ENCODE measurements at places on chromosomes 13 and 19.

DNA sequence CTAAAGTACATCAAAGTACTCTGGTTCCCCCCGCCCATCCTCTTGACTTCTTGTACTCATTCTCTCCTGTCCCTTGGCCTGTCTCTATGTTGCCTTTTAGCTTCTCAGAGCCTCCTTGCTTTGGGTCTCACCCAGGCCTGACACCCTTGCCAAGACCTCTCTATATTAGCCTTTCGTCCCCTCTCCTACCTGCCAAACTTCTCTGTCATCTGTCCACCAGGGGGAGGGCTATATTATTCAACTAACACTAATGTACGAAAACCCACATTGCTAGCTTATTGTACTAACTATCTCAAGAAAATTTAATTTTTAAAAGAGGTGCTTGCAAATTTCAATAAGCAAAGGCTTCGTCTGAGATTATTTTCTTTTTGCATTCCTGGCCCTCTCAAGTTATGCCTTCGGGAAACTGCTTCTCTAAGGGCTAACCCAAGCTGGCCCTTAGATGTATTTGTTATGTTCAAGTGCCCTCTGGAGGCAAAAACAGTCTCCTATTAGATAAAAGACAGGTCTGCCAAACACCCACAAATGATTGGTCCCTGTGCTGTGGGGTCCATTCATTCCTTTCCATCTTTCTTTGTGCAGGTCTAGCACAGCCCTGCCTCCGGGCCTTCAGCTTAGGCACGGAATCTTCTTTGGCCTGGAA lies 6.3 kb upstream of the MRPS31 start:
- DNase-seq, result no peak

DNA sequence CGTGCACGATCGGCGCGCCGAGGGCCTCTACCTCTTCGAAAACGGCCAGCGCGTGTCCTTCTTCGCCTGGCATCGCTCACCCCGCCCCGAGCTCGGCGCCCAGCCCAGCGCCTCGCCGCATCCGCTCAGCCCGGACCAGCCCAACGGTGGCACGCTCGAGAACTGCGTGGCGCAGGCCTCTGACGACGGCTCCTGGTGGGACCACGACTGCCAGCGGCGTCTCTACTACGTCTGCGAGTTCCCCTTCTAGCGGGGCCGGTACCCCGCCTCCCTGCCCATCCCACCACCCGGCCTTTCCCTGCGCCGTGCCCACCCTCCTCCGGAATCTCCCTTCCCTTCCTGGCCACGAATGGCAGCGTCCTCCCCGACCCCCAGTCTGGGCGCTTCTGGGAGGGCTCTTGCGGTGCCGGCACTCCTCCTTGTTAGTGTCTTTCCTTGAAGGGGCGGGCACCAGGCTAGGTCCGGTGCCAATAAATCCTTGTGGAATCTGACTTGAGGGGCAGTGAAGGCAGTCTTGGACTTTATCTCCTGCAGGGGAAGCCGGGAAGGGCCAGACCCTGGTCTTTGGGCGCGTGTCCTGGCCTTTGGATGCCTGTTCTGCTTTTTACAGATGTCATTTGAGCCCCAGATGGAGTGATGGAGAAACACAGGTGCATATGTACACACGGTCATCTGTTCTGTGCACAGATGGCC lies 2.2 kb downstream of the CLEC11A start:
- no peak for DNase-seq

DNA sequence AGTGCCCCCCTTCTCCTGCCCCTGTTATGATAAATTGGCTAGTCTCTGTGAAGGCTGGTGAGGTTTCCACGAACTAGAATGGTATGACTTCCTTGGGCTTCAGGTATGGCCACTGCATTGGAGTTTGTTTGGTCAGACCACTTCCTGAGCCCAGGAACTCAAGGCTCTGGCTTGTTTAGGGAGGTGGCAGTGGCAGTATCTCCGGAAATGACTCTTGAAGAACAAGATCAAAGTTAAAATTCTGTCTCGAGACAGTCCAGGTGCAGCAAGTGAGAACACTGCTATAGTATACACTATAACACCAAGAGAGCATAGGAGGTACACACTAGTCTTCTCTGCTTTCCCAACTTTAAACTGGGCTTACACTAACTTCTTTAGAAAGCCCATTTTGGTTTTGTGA lies 309.1 kb downstream of the KLF12 start:
- DNase-seq, result no peak

GRCh38 chr19:56141417-56141993 lies 418 bp downstream of the ZNF444 start:
- DNase-seq, result no peak

DNA sequence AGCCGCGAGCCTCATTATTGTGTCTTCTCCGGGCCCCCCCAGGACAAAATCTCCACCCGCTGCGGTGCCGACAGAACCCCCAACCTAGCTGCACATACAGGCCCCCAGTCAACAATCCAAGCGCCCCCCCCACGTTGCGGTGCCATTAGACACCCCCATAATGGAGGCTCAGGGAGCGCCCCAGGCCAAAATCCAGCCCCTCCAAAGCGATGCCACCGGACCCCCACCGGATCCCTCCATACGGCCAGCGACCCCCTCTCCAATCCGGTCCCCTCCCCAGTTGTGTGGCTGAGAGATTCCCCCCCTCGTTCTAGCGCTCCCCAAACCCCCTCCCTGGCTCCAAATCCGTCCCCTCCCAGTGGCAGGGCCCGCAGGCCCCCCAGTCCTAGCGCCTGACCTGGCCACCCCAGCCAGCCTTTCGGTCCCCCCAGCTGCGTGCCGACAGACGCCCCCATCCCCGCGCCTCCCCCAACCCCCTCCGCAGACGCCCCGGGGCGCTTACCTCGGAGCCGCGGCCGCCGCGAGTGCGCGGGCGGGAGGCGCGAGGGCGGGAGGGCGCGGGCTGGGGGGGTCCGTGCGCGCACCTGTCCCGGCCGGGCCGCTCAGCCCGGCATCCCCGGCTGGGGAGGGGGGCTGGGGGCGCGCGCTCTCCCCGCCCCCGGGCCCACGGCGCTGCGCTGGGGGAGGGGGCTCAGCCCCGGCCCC lies 21.6 kb upstream of the SEMA6B start:
- DNase-seq, result no peak

GRCh38 chr13:50377726-50378270 lies 362.6 kb downstream of the KCNRG start:
- no peak for DNase-seq

DNA sequence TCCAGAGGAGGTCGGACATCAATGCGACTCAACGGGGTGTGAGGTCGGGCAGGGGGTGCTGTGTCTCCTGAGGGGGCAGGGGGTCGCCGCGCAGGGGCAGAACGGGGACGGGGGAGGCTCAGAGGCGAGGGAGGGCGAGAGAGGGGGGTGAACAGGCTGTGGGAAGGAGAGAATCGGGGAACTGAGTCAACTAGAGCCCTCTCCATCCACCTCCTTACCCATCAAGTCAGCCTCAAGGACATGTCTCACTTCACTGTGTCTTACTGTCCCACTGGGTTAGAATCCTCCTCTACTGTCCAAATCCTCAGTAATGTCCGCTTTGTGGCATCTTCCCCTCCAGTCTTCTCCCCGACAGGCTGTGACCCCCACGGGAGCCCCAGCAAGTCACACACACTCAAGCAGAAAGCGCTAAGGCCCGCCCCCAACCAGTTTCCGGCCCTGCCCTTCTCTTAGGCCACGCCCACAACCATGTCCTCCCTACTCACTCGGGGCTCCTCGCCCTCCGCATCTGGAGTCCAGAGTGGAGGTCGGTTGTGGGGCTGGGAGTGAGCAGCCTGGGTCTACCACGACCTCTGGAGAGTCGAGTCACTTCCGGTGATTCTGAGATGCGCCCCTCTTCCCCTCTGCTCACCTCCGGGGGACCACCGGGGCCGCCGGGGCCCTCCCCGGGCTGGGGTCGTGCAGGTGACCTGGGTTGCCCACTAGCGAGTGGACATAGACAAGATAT lies 9.3 kb downstream of the PLEKHA4 start:
- DNase-seq, result no peak

DNA sequence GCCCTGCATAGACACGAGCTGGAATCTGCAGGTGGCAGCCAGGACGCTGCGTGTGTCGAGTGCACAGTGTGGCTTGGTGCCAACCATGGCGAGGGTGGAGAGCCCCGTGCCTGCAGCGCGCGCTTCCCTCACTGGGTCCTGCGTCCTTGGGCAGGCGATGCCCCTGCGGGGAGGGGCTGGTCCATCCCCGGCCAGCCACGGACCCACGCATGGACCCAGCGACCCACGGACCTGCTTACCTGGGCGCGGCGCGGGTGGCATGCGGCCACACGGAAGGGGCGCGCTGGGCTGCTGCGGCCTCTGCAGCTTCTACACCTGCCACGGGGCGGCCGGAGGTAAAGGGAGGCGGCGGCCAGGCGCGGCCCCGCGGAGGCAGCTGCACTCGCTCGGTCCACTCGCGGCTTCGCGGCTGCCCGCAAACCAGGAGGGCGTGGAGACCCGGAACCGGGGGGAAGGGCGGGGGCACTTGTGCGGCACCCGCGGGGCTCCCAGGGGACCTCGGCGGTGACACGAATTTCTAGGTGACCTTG lies 569 bp upstream of the MCF2L start:
- no peak for DNase-seq

DNA sequence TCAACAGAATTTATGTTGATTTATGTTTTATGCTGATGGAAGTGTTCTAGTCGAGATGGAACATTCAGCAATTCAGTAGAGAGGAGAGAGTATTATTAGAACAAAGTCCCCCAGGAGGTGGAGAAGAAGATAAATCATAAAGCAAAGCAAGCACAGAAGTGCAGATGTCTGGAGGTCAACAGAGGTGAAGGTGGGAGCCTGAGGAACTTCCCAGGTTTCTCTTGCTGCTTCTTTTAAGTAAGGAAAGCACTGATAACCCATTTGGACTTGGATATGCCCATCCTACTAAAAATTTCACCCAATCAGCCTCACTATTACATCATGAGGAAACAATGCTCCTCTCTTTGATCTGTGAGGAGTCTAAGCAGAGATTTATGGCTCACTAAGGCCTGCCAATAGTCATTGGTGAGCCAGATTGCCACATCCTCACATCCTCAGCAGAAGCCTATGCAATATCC lies 98.8 kb downstream of the EPSTI1 start:
- DNase-seq, result no peak

GRCh38 chr13:44044547-44045179 lies 165.0 kb downstream of the LACC1 start:
- no peak for DNase-seq

DNA sequence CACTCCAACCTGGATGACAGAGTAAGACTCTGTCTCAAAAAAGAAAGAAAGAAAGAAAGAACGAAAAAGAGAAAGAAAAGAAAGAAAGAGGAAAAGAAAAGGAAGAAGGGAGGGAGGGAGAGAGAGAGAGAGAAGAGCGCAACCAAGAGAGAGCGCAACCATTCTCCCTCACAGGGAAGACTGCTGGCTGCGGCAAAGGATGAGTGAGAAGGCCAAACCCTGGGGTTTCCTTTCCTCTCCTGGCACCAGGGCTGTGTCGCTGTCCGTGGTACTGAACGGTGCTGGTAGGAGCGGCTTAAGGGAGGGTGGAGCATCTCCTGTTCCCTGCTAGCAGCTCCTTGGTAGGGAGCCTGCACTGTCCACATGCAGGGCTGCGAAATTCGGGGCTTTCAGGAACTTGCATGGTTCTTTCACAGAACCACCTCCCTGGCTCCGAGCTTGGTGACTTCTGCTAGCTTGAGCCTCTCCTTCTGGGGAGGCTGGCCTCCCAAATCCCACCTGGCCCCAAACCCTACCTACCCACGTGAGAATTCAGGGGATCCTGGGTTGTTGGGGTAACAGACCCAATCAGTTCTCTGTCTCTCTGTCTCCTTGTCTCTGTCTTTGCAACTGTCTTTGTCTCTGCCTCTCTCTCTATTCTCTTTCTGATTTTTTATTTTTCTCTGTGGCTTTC lies 51.1 kb upstream of the ZNRF4 start:
- DNase-seq, result peak; percentile 24

GRCh38 chr13:112784811-112785482 lies 95.1 kb downstream of the ATP11A start:
- DNase-seq, result no peak

DNA sequence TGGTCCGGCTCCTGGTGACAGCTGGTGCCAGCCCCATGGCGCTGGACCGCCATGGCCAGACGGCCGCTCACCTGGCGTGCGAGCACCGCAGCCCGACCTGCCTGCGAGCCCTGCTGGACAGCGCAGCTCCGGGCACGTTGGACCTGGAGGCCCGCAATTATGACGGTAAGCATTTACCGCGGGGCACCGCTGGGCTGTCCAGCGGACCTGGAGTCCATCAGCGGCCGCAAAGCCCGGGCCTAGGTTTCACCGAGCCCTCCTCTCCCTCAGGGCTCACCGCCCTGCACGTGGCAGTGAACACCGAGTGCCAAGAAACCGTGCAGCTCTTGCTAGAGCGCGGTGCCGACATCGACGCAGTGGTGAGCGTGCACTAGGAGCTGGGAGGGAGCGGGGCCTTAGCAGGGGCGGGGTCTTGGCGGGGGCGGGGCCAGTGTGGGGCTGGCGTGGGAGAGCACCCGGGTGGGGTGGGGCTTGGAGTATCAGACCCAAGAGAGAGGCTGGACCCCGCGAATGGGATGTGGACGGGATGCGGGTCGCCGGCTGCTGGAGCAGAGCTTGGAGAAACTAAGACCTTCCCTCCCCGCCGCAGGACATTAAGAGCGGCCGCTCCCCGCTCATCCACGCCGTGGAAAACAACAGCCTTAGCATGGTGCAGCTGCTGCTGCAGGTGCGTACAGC lies 8.7 kb downstream of the BCL3 start:
- DNase-seq, result no peak

GRCh38 chr19:53908106-53908934 lies 758 bp upstream of the CACNG7 start:
- no peak for DNase-seq

DNA sequence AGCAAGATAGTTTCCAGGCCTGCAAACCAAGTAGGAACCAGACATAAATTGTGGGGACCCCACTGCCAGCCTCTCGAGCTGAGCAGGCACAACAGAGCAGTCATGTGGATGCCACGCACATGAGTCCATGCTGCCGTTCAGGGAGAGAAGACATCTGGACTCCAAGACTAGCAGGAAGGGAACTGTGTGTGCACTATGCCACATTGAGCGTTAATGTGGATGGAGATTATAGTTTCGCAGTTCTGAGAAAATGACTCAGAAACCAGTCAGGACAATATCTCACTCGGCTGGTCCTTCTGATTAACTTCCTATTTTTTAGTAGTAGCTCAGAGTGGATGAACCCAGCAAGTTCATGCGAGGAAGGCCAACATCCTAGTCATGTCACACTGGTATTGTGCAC lies 124.9 kb downstream of the CRYL1 start:
- DNase-seq, result no peak

DNA sequence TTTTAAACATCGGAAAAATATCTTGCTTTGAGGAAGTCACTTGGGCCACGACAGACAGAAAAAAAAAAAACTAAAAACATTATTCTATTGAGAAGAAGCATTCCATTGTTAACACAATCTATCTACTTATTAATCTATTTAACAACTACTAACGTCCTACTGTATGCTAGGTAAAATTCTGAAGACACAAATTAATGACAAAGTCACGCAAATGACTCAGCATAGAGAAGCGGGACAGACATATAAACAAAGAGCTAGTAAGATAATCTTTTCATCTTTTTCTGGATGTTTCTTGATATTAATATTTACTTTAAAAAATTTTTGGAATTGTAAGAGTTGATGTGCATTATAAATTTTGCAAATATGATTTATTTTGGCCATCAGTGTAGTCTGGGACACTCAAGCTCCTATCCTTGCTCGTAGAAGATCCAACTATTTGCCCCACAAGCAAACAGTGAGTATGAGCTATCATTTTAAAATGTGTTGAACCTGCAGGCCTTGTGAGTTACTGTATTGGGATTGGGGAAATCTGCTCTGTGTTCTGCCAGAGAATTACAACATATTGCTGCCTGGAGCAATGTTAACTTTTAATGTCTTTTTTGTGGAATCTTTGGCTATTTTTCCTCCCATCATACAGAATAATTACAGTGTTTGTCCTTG lies 109.1 kb downstream of the PCDH9 start:
- DNase-seq, result no peak

- no peak for DNase-seq
Observed at GRCh38 chr13:73244467-73244866, 185.7 kb downstream of the KLF5 start.

Data from stimulated activated CD8-positive, alpha-beta memory T cell treated with anti-CD3 and anti-CD28 coated beads, Interleukin-4, amount 100 ng/mL, for 1 hour (primary cell).